CD8-positive, alpha-beta T cell (primary cell): ENCODE measurements at places on chromosomes 2 and 18. TPM values are rescaled to one million over a fixed set of nuclear protein-coding genes. Genes with fewer than 3 reads are reported as not detected.

The CCDC74A gene
- total RNA-seq = 1.3 TPM

The SCN3A gene
- total RNA-seq = 0.33 TPM

DNA sequence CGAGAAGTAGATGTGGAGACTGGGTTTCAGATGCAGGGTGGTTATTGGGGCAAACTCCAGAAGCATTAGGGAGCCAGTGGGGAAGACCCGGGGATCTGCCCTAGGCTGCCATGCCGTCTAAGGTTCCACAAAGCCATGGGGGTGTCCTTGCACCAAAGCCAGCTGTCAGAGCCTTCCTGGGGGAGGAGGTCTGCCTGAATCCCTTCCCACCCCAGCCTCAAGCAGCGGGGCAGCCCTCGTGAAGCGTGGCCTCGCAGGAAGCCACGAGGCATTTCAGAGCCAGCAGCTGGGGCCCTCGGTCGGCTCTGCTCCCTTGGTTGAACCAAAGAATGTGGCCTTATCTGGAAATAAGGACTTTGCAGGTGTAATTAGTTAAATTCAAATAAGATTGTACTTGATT, 51.2 kb upstream of the UBE2F start:
- DNase-seq = no peak

DNA sequence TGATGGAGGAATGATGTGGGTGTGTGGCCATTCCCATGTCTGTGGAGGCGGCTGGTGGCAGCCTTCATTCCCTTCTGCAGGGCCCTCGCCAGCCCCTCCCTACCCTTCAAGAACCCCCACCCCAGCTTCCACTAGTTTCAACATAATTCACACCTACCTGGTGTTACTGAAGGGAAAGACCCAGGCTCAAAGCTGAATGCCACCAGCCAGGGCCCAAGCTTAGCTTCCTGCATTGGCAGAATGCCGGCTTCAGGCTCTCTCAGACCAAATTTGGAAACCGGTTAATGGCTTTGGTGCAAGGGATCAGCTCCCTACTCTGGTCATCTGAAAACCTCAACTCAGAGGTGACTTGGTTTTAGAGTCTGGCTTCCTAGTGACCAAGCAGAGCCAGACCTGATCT, 16.9 kb downstream of the GAREM2 start:
- DNase-seq = no peak

- no peak for DNase-seq
These were observed 150.1 kb upstream of the RIOK3 start for GRCh38 chr18:23302851-23303527.
